ENCODE measurements at places on chromosomes 4 and X.

- no peak for DNase-seq
Measured at GRCh38 chr4:7984286-7984925, 44.7 kb upstream of the AFAP1 start.

- no peak for DNase-seq
Measured at GRCh38 chr4:134027931-134028330, 173.7 kb downstream of the PABPC4L start.

- no peak for DNase-seq
Measured at GRCh38 chrX:262381-262909, 18.7 kb upstream of the PLCXD1 start.

DNA sequence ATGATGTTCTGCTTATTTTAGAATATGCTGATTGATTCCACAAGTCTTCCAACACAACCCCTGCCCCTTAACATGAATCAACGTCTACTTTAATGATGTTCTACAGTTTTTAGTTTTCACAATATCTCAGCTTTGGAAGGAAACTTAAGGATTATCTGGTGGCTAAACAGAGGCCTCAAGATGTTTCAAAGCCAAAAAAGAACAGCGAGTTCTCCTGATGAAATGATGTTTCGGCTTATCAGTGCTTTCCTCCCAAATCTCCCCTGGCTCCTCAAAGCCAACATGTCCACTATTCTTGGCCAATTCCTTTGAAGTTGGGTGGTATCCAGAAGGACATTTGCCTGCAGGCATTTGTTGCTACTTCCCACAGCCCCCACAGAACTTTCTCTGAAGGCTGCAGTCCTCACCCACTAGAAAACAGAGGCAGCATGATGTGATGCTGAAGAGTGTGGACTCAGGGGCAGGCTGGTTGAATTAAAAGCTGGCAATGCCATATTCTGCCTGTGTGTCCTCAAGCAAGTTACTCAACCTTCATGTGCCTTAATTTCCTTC lies 87.3 kb downstream of the ADGRG4 start:
- no peak for DNase-seq

- no peak for DNase-seq
Measured at GRCh38 chr4:113052379-113052951, 3.0 kb downstream of the ANK2 start.

GRCh38 chr4:155974476-155974749 lies 20.7 kb upstream of the CTSO start:
- DNase-seq, result no peak

DNA sequence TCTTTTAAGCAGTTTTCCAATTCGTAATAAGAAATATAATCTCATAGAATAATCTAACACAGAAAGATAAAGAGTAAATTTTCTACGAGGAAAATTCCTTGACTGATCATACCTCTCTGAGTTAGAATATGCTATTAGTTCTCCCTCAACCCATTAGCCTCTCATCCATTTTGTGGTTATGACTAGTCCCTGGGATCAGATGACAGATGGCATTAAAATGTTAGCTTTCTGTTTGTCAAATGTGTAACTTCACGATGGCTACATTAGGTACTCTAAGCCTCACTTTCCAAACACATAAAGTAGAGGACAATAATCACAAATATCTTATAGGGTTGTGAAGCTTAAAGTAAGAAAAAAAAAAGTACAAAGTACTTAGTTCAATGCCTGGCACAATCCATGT lies 112.2 kb downstream of the ZAR1 start:
- DNase-seq, result no peak

DNA sequence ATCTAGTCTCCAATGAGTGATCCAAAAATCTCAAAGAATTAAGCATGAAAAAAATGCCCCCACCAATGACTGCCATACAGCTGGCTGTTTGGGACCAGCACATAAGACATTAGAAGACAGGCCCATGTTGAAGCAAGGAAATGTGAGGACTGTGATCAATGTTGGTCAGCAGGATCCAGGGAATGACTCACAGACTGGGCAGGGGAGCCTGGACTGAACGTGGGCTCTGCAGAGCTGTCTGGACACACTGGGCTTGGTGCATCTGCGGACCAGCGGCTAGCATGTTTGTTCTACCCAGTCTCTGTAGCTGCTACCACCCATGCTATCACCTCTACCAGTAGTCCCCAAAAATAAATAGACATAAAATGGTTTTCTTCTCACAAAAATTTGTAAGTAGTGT lies 108.6 kb downstream of the PALLD start:
- DNase-seq, result no peak

- DNase-seq, result no peak
Measured at GRCh38 chrX:38539748-38540147, 21.6 kb upstream of the TSPAN7 start.

- DNase-seq, result no peak
Measured at GRCh38 chr4:8907596-8908205, 36.1 kb upstream of the HMX1 start.

DNA sequence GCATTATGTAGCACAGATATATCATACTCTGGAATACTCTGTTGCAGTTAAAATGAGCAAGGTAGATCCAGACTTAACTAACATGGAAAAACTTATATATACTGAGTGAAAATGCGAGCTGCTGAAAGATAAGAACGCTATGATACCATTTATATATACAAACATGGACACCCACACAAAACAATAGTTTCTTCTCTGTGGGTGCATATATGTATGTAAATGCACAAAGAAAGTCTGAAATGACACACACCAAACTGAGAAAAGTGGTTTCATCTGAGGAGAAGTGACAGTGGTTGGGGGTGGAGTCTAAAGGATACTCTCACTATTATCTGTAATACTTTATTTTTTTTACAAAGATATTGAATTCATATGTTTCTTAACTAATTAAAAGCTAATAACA lies 12.2 kb upstream of the FGF2 start:
- DNase-seq, result no peak

- DNase-seq, result no peak
Measured at GRCh38 chr4:107279733-107280132, 243.6 kb upstream of the DKK2 start.

Measured in suppressor macrophage (primary cell).